ENCODE measurements at places on chromosomes 3 and 15.

DNA sequence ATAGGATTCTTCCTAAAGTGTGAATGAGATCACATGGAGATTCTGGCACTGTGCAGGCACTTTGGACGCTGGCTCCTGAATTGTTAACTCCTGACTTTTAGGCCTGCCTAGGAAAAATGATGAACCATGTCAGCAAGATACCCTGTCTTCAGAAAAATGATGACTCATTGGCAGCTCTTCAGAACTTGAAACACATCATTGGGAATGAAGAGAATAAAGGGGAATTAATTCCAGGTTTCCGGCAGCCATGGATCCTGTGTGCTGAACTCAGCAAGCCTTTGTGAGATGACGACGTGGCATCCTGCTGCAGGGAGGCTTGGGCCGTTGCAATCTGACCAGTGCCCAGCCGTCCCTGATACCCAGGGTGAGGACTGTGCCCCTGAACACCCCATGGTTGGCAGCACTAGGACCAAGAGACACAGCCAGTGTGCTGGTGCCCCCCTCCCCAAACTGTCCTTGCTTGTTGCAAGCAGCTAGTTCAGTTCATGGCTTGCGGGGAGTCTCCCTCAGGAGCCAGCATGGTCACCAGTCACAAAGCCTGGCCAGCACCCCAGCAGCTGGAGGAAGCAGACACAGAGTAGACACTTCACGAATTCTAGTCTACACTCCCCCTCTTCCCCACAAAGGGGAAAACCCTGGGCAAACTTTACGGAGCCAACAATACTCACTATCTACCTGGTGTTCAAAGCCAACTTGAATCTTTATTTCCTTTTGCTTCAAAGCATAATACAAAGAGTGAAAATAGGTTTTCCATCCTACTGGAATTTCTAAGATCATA is 7.8 kb upstream of the LIPC start:
- no peaks in the 10 kb centered on the region for H3K27me3 ChIP-seq
- H3K27ac ChIP-seq, result no peak overlapping the region
- H3K4me3 ChIP-seq, result no peak overlapping the region
- DNase-seq, result no peak

DNA sequence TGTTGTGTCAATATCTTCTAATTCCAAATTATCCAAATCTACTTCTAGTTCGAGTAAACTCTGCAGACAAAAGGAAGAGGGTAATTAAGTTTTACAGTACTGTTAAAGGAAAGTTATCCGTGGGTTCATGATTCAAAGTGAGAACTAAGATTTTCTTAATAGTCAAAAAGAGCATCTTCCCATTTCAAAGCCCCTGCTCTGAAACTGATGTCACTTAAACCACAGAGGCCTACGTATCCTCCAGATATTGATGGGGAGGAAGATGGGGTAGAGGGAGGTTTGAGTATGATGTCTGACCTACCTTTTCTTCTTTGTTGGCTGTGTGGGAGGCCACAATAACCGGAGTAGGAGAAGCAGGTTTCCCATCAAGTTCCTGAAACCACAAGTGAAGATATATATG is 14.1 kb downstream of the MRPS22 start:
- no peaks in the 10 kb centered on the region for H3K4me1 ChIP-seq
- H3K36me3 ChIP-seq, result peaks cover 23% of the 10 kb centered on the region
- no peak overlapping the region for H3K27ac ChIP-seq
- H3K27me3 ChIP-seq, result no peaks in the 10 kb centered on the region

GRCh38 chr3:54832876-54833275 is 95.0 kb downstream of the LRTM1 start:
- no peak for DNase-seq
- no peaks in the 10 kb centered on the region for H3K27me3 ChIP-seq
- no peak overlapping the region for H3K27ac ChIP-seq
- H3K4me1 ChIP-seq, result no peaks in the 10 kb centered on the region
- H3K36me3 ChIP-seq, result no peaks in the 10 kb centered on the region

GRCh38 chr15:100147828-100148227 is 193.9 kb downstream of the ADAMTS17 start:
- no peak overlapping the region for H3K4me3 ChIP-seq
- H3K27ac ChIP-seq, result no peak overlapping the region
- peaks cover 27% of the 10 kb centered on the region for H3K36me3 ChIP-seq
- no peak for DNase-seq
- no peaks in the 10 kb centered on the region for H3K27me3 ChIP-seq
- peaks cover 8% of the 10 kb centered on the region for H3K4me1 ChIP-seq

DNA sequence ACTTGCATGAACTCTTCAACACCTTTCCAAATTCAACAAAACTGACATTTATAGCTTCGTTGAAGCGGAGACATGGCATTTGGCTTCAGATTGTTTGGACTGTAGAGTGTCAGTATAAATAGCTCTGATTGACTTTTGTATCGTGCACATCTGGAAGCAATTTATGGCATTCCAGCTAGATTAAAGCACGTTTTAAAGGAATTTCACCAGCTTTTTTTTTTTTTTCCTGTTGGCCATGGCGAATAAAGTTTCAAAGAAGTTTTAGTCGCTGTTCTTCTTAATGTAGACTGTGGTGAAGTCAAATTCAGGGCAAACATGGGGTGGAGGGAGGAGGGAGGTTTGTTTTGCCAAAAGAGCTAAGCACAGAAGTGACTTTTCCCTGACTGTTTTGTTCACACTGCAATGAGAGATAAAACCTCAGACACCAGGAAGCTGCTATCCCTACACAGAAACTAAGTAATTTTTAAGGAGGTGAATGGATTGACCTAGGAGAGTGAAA is 391.0 kb upstream of the RARB start:
- no peaks in the 10 kb centered on the region for H3K36me3 ChIP-seq
- no peak for DNase-seq
- H3K4me3 ChIP-seq, result no peak overlapping the region
- H3K4me1 ChIP-seq, result peaks cover 6% of the 10 kb centered on the region
- no peak overlapping the region for H3K27ac ChIP-seq
